ENCODE measurements at places on chromosomes 7 and 10.

GRCh38 chr10:122974023-122974422, 6.2 kb upstream of the PSTK start:
- DNase-seq: no peak

- DNase-seq: no peak
Measured at GRCh38 chr10:72637398-72637857, 11.5 kb upstream of the MICU1 start.

- no peak for DNase-seq
Measured at GRCh38 chr7:2520131-2520760, 672 bp downstream of the LFNG start.

DNA sequence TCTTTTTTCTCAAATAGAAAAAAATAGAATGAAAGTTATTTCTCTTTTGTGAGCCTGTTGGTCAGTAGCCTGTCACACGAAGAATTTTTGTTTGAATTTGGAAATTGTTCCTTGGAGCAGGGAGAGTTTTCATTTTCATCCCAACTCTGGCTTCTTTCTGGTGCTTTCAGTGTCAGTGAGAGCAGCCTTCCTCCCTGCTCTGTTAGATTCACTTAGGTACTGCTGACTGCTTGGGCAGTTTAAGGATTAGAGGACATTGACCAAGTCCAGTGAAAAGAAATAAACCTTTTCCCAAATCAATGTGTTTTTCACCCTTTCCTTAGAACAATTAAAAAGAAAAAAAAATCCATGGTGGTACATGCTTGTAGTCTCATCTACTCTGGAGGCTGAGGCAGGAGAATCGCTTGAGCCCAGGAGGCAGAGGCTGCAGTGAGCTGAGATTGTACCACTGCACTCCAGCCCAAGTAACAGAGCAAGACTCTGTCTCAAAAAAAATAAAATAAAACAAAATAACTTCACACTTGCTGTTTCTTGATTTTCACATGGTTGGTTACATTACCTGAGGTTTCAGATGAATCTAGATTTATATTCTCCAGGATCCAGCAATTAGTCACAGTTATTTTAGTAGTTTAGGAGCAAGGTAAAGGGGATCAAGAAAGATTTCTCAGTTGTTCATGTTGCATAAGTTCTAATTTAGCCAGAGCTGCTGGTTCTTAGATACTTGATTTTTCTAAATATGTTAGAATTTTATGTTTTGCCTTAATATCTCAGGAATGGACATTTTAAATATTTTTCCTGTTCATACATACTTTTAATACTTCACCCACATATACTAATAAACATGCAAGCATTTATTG, 63.1 kb downstream of the ZNRF2 start:
- DNase-seq: no peak

DNA sequence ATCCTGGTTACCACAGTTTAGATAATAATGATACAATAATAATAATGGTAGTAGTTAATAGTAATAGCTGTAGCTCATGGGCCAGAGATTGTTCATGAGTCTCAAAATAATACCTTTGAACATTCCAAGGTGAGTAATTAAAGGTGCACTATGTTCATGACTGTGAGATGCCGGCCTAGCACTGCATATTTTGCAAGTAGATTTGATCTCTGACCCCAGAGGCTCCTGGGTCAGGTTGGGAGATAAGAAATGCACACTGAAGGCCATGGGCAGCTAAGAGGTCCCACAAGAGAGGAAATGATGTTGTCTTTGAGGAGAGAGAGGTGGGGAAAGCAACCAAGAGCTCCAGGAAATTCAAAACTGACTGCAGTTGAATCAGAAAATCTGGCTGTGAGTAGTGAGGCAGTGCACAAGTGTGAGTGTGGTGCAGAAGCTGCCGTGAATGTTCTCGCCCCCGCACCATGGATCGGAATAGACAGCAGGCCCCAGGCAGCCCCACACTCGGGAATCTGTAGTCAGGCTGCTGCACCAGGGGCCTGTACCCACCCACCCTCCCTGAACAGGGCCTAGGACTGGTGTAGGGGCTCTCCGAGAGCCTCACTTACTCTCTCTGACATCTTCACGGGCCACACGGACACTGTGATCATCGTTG, 11.9 kb downstream of the CPXM2 start:
- no peak for DNase-seq

GRCh38 chr10:101817337-101818118, 716 bp downstream of the OGA start:
- DNase-seq: no peak

GRCh38 chr7:23105086-23105643, 420 bp upstream of the KLHL7 start:
- DNase-seq: no peak
